Suppressor macrophage (primary cell): ENCODE measurements at places on chromosomes 3 and 15.

GRCh38 chr3:128167646-128167972 is 14.3 kb downstream of the EEFSEC start:
- no peak for DNase-seq

GRCh38 chr3:188362405-188362831 is 208.5 kb downstream of the LPP start:
- DNase-seq: no peak

DNA sequence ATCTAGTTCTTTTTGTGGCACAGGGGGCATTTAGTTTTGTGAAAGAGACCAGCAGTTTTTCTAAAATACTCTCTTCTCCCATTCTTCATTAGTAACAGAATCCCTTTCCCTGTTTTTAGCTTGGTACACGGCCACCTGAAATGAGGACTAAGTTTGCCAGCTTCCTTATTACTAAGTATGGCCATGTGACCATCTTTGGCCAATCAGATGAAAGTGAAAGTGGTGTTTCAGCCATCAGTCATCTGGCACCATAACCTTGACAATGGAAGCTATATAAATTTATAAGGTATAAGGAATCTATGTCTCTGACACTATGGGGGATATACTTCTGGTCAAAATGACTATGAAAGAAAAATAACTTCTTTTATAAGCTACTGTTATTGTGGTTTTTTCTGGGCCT is 570.4 kb downstream of the AGBL1 start:
- no peak for DNase-seq

DNA sequence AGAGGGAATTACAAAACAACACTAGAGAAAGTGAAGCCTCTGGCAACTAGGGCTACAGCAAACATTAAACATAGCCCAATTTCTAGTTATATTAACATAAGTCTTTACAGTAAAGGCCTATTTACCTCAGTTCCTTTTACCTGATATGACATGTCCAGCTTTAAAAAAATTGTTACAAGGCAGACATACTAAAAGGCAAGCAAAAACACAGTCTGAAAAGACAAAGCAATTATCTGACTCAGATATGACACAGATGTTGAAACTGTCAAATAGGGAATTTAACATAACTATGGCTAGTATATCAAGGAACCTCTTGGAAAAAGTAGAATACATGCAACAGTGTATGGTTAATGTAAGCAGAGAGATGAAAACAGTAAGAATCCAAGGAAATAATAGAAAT is 238.6 kb downstream of the RAP2B start:
- DNase-seq: no peak

- DNase-seq: no peak
Measured at GRCh38 chr15:93089727-93090305, 805 bp upstream of the RGMA start.

DNA sequence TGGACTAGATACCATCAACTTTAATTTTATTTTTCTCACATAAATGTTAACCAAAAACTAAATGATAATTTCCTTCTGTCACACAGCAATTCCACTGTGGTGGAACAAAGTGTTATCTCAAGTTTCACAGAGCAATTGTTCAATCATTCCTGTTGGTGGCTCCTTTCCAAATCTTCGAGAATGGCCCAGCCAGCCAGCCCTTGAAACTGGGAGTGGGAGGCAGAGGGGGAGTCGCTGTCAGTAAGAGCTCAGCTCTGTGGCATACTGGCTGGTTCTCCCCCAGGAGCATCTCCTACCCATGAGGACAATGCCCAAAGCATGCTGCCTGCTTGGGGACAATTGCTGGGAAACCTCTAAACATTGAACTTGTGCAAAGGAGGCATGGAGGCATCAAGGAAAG is 47.7 kb downstream of the MECOM start:
- DNase-seq: no peak

GRCh38 chr15:62578546-62578945 is 413.5 kb upstream of the C2CD4B start:
- DNase-seq: no peak

GRCh38 chr3:26799679-26800317 is 177.2 kb downstream of the LRRC3B start:
- DNase-seq: no peak

DNA sequence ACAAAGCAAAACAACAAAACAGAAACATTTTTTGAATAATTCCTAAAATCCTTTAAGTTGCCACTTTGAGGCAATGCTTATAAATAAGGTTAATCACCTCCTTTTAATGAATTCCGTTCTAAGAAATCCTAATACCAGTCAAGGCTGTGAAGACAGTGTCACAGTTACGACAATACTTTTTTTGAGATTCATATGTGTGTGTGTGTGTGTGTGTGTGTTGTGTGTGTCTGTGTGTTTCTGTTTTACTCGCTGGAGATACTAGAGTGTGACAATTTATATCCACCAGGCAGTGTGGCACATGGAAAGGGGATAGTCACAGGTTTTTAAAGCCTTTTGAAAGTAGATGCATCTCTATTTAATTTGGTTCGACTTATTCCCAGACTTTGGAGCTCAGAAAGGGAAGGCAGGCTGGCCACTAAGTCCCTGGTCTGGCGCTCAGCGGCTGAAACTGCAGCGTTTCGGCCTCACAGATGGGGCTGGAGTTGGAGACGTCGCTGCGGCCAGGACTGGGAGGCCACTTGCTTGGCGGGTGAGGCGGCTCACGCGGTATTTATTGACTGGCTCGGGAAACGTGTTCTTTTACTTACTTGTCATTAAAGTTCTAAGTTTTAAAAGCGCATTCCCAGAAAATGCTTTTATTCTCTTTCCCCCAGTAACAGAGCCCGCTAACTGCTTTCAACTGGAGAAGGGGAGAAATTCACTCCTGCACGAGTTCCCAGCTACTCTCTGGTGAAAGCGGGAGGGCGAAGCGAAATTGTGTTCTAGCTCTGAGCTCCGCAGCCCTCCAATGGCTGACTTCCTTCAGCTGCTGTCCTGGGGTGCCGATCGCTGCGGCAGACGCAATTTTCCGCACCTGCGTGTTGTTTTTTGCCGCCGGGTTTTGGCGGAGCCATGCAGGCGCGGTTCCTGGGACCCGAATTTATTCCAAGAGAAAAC is 13.7 kb downstream of the ZIC1 start:
- no peak for DNase-seq

- no peak for DNase-seq
Measured at GRCh38 chr3:12981306-12982275, 91.6 kb downstream of the IQSEC1 start.

GRCh38 chr15:29921130-29921601 is 98.9 kb upstream of the TJP1 start:
- no peak for DNase-seq

DNA sequence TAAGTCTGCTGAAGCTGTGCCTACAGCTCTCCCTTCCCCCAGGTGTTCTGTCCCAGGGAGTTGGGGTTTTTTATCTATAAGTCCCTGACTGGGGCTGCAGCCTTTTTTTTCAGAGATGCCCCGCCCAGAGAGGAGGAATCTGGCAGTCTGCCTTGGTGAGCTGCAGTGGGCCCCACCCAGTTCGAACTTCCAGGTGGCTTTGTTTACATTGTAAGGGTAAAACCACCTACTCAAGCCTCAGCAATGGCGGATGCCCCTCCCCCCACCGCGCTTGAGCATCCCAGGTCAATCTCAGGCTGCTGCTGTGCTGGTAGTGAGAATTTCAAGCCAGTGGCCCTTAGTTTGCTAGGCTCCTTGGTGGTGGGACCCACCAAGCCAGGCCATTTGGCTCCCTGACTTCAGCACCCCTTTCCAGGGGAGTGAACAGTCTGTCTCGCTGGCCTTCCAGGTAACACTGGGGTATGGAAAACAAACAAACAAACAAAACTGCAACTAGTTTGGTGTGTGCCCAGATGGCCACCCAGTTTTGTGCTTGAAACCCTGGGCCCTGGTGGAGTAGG is 189.4 kb downstream of the MFSD1 start:
- DNase-seq: no peak

DNA sequence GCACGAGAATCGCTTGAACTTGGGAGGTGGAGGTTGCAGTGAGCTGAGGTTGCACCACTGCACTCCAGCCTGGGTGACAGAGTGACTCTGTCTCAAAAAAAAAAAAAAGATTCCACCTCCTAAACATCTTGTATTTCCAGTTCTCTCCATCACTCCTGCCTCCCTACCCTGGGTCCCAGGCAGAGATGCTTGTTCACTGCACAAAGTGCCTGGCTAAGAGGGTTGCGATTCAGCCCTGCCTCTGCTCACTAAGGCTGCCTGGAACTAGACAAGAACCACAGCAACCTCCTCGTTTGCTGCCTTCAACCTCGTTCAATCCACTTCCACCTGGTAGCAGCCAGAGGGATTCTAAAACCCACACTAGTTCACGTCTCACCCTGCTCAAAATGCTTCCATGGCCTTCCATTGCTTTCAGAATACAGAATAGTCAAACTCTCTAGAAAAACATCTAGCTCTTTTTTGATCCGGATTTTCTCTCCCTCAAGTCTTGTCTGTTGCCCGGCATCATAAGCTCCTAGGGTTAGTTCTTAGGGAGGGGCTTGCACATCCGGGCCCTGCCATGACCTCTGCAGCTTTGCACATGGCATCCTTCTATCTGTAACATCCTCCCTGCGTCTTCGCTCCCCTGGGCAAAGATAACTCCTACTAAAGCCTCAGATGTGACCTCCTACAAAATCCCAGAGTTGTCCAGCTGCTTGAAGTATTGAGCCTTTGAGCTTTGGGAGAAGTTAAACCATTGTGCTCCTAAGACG is 1.0 kb upstream of the MCM2 start:
- no peak for DNase-seq

DNA sequence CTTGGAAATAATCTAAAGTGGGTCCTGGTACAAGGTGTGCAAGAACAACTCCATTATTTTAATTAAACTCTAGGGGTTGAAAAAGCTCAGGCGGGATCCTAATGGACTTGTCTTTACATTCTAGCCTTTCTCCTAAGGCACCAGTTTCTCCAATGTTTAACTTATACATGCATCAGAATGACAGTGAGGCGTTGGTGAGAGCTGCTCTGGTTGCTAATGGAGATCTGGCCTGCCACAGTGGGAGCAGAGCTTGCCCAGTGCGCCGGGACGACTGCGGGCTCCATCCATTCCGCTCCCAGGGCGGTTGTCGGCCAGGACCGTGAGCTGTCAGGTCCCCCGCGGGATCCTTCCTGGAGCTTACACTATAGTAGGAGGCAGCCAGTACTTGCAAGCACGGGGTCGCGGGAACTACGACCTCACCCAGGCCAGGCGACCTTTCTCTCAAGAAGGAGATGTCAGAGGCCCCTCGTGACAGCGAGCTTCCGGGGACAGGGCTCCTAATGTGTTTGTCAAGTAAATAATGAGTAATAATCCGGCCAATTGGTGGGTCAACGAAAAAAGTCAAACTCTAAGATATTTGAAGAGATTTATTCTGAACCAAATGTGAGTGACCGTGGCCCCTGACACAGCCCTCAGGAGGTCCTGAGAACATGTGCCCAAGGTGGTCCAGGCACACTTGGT is 991 bp upstream of the HIGD1A start:
- DNase-seq: peak; percentile 12

DNA sequence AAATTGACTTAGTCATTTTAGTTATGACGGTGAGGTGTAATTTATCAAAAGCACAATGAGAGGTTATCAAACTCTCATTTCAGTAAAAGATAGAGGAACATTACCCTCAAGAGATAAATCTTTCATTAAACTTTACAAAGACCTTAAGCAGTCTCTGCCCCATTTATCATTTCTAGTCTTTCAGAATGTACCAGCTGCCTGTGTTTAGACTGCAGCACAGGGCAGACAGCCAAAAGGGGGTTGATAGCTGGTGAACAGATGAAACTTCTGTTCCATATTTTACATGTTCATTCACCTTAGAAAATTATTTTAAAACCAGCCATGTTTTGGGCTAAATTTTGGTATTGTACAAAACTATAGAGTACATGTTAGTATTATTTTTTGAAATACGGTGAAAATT is 514.6 kb upstream of the CNTN3 start:
- no peak for DNase-seq

DNA sequence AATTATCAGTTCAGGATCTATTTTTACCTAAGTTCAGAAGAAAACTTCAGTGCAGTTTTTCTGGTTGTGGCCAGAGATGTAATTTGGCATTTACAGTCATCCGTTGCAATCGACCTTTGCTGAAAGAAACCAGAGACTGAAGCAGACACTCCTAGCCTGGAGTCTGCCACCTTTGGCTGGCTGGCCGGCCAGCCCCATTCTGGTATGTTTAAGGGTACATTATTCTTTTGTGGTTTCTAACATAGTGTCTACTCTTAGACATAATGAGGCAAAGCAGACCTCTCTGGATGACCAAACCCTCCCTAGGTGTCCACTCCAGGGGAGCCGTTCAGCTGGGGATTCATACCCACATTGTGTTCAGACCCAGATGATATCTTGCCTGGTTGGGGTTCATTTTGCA is 275.9 kb upstream of the TPM1 start:
- DNase-seq: no peak
